ENCODE measurements at places on chromosomes 13 and 19. TPM values are rescaled to one million over a fixed set of nuclear protein-coding genes. Genes with fewer than 3 reads are reported as not detected.

GRCh38 chr19:53892301-53892980 lies 10.4 kb downstream of the PRKCG start:
- peaks cover 59% of the 10 kb centered on the region for H3K27me3 ChIP-seq
- DNase-seq: no peak
- no peaks in the 10 kb centered on the region for H3K36me3 ChIP-seq
- H3K4me1 ChIP-seq: no peaks in the 10 kb centered on the region
- no peak overlapping the region for H3K4me3 ChIP-seq

DNA sequence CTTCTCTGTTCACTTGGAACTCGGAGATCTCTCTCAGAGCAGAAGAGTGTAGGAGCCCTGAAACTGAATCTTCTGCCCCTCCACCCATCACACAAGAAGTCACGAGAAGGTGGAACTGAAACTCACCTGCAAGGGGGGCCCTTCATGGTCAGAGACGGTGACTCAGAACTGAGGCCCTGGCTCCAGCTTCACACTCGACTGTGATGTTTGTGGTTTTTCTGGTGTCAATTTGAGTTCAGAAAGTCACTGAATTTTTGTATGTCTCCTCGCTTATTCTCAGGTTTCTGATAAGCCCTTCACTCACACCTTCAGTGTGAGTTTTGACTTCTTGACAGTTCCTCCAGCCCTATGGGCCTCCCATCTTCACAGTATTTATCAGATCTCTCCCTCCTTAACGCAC lies 23.1 kb downstream of the SIGLEC5 start:
- H3K27me3 ChIP-seq: peaks cover 8% of the 10 kb centered on the region
- DNase-seq: peak; percentile 57
- peaks cover 8% of the 10 kb centered on the region for H3K36me3 ChIP-seq

GRCh38 chr13:93151277-93151676 lies 75.3 kb upstream of the GPC6 start:
- H3K4me3 ChIP-seq: no peak overlapping the region
- H3K4me1 ChIP-seq: no peaks in the 10 kb centered on the region
- no peak overlapping the region for H3K27ac ChIP-seq
- no peaks in the 10 kb centered on the region for H3K27me3 ChIP-seq

GRCh38 chr13:113548778-113549621 lies 35.6 kb upstream of the TFDP1 start:
- no peak for DNase-seq
- H3K27ac ChIP-seq: no peak overlapping the region
- no peaks in the 10 kb centered on the region for H3K4me1 ChIP-seq
- no peak overlapping the region for H3K4me3 ChIP-seq
- no peaks in the 10 kb centered on the region for H3K27me3 ChIP-seq

DNA sequence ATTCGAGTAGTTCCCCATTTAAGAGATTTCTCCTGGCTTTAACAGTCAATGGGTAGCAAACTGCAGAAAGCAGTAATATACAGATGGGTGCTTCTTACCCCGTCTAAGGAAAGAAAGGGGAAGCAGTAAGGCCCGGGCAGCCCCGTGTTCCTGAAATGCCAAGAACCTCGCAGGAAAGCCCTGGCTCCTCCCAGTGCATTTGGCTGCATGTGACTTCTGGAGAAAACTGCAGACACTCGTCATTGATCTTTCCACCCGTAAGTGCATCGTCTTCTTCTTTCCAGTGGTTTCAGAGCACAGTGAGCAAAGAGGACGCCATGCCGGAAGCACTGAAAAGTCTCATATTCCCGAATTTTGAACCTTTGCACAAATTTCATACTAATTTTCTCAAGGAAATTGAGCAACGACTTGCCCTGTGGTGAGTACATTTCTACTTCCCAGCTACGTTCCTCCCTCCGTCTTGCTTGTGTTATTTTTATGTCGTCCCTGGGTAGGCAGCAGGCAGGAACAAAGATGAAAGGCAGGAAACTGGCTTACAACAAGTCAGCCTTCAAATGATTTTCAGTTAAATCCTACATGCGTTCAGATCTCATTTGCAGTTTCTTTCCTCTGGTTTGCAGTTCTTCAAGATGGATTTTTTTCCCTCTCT lies 165.2 kb downstream of the STK24 start:
- DNase-seq: no peak

- no peaks in the 10 kb centered on the region for H3K27me3 ChIP-seq
- H3K27ac ChIP-seq: no peak overlapping the region
Observed at GRCh38 chr13:96027496-96027895, 25.7 kb downstream of the UGGT2 start.

GRCh38 chr13:80881942-80882445 lies 541.1 kb upstream of the SPRY2 start:
- H3K4me1 ChIP-seq: no peaks in the 10 kb centered on the region
- no peaks in the 10 kb centered on the region for H3K36me3 ChIP-seq
- H3K27ac ChIP-seq: no peak overlapping the region
- no peaks in the 10 kb centered on the region for H3K27me3 ChIP-seq

GRCh38 chr13:100129605-100130004 lies 40.7 kb downstream of the PCCA start:
- no peaks in the 10 kb centered on the region for H3K27me3 ChIP-seq
- peak overlapping the region; percentile 16 for H3K4me3 ChIP-seq
- H3K4me1 ChIP-seq: peaks cover 34% of the 10 kb centered on the region

GRCh38 chr13:26255691-26256277 lies 1.9 kb downstream of the CDK8 start:
- no peak overlapping the region for H3K27ac ChIP-seq
- peaks cover 38% of the 10 kb centered on the region for H3K4me1 ChIP-seq
- peak overlapping the region; percentile 88 for H3K4me3 ChIP-seq
- no peaks in the 10 kb centered on the region for H3K27me3 ChIP-seq
- H3K36me3 ChIP-seq: no peaks in the 10 kb centered on the region
- no peak for DNase-seq

DNA sequence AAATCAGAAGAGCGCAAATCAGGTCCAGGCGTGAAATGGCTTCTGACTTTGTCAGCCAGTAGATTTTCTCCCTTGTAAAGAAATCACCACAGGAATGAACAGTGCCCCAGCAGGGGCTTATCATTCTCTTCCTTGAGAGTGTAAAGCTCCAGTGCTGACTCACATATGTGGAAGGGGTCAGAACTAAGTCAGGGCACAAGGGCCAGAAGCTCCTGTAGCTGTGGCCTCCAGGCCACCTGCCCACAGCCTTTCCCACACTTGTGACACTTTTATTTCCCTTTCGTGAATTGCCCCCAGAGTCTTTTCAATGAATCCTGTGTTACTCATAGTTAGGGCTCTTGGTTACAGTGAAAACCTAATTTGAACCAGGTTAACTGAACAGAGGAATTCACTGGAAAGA lies 99.6 kb downstream of the SUCLA2 start:
- H3K4me1 ChIP-seq: peaks cover 5% of the 10 kb centered on the region
- peaks cover 26% of the 10 kb centered on the region for H3K36me3 ChIP-seq
- no peaks in the 10 kb centered on the region for H3K27me3 ChIP-seq
- no peak overlapping the region for H3K27ac ChIP-seq
- no peak overlapping the region for H3K4me3 ChIP-seq

DNA sequence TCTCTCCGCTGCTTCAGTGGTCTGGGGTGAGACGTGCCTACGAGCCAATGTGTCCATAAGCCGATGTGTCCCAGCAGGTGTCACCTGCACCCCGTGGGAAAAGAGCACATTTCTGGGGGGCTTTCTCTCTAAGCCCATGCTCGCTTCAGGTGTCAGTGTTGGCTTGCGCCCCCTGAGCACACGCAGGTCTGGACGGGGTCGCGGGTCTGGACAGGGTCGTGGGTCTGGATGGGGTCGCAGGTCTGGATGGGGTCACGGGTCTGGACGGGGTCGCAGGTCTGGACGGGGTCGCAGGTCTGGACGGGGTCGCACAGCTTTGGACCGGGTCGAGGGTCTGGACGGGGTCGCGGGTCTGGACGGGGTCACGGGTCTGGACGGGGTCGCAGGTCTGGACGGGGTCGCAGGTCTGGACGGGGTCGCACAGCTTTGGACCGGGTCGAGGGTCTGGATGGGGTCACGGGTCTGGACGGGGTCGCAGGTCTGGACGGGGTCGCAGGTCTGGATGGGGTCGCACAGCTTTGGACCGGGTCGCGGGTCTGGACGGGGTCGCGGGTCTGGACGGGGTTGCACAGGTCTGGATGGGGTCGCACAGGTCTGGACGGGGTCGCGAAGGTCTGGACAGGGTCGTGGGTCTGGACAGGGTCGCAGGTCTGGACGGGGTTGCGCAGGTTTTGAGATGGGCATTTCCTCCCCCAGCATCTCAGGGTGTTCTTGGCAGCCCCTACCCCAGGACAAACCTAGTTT lies 24.5 kb upstream of the TFDP1 start:
- DNase-seq: no peak
- no peak overlapping the region for H3K27ac ChIP-seq
- H3K27me3 ChIP-seq: peaks cover 15% of the 10 kb centered on the region
- peaks cover 4% of the 10 kb centered on the region for H3K4me1 ChIP-seq
- H3K36me3 ChIP-seq: no peaks in the 10 kb centered on the region

DNA sequence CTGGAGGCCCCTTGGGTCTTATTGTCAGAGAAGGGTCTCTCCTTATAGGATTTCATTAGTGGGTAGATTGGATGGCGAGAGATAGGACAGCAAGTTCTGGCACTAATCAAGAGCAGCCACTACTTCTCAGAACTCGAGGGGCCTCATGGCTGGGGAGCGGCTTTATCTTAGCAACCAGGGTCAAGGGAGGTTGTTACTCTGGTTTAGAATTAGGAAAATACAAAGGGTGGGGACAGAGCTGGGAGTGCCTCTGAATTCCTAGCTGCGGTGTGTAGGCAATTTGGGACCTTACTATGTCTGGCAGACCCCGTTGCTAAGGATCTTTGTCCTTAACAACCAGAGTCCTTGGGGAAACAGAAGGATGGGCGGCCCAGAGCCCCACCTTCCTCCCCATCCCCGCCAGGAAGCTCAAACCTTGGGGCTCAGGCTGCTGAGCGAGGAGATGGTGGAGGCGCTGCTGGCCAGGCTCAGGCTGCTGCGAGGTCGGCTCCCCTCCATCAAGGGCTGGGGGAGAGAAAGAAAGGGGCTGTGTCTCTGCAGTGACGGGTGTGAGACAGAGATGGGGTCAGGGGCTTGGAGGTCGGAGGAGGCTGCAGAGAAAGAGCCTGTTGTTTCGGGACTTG lies 1.2 kb downstream of the PLEKHA4 start:
- peaks cover 12% of the 10 kb centered on the region for H3K4me1 ChIP-seq
- no peaks in the 10 kb centered on the region for H3K27me3 ChIP-seq
- H3K4me3 ChIP-seq: no peak overlapping the region
- H3K36me3 ChIP-seq: peaks cover 2% of the 10 kb centered on the region

DNA sequence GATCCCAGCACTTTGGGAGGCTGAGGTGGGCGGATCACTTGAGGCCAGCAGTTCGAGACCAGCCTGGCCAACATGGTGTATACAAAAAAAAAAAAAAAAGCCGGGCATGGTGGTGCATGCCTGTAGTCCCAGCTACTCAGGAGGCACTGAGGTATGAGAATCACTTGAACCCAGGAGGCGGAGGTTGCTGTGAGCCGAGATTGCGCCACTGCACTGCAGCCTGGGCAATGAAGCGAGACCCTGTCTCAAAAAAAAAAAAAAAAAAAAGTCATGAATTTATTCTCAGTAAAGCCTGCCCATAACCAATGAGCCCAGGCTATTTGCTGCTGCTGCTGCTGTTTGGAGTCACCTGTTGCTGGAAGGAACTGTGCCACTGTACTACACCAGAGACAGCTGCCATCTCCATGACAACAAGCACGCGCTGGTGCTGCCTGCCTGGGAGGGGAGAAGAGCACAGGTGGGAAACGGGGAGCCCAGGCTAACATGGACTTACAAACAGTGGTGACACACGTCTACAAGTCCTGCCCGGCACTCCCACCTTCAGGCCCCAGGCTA lies 11.3 kb downstream of the ZFR2 start:
- no peaks in the 10 kb centered on the region for H3K27me3 ChIP-seq
- H3K4me3 ChIP-seq: no peak overlapping the region
- H3K27ac ChIP-seq: no peak overlapping the region
- H3K4me1 ChIP-seq: no peaks in the 10 kb centered on the region
- no peaks in the 10 kb centered on the region for H3K36me3 ChIP-seq

The MBD3L2 gene
- not detected for total RNA-seq

The PTPRS gene
- 3.5 TPM for total RNA-seq

Data from activated naive CD8-positive, alpha-beta T cell treated with anti-CD3 and anti-CD28 coated beads for 36 hours (primary cell).